Naive thymus-derived CD8-positive, alpha-beta T cell (primary cell): ENCODE measurements at places on chromosomes 4 and X.

GRCh38 chrX:106619797-106620196 lies 8.0 kb downstream of the RADX start:
- H3K4me3 ChIP-seq: no peak overlapping the region
- H3K27me3 ChIP-seq: no peaks in the 10 kb centered on the region
- DNase-seq: no peak
- peaks cover 3% of the 10 kb centered on the region for H3K4me1 ChIP-seq

DNA sequence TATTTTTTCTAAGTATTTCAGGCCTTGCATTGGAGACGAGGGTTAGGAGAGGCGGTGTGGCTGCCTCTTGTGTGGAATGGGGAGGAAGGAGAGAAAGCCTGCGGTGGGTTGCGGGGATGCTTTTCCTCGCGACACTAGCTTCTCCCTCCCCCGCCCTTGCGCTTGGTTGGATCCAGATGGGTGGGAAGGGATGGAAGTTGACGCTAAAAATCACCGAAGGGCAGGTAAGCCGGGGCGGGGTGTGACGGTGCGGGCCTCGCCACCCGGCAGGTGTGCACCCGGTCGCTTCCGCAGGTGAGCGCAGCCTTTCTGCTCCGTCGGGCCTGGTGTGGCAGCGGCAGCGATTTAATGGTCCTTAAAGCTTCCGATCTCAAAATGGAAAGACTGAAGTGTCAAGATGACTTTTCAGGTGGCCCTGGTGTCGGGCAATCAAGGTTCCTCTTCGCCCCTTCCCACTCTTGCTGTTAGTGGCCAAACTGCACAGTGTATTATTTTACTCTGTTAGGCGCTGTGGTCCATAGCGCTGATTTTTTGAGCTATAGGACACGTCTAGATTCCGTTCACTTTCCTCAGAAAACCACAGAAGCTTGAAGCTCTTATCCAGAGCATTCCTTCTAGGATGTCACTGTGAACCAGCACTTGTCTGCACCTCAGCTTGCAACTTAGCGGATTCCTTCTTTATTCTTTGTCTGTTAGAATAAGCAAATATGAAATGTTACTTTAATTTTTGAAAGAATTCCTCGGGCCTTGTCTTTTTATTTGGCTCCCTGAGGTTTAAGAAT lies 765 bp downstream of the ENOPH1 start:
- peak overlapping the region; percentile 98 for H3K27ac ChIP-seq
- H3K27me3 ChIP-seq: no peaks in the 10 kb centered on the region
- peak overlapping the region; percentile 98 for H3K4me3 ChIP-seq
- H3K4me1 ChIP-seq: peaks cover 64% of the 10 kb centered on the region
- peak; percentile 48 for DNase-seq

DNA sequence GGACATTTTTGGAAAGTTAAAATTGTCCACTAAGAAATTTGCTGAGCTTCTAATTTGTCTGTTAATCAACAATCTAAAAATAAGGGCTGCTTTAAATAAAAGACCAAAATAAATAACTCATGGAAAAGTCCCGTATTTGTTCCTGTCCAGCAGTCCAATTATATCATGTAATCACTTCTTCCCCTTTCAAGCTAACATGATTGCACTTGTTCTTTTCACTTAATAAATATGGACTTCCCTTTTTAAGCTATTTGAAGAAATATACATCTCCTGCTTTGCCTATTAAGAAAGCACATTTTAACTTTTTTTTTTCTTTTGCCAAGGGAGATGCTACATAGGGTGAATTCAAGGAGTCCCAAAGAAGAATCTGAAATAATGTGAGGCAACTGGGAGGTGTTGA lies 55.6 kb upstream of the FRAS1 start:
- no peaks in the 10 kb centered on the region for H3K27me3 ChIP-seq
- no peak overlapping the region for H3K4me3 ChIP-seq
- no peak for DNase-seq

- peak overlapping the region; percentile 96 for H3K4me3 ChIP-seq
- no peak for DNase-seq
- H3K27ac ChIP-seq: peak overlapping the region; percentile 98
Observed at GRCh38 chr4:108651014-108651791, 804 bp downstream of the OSTC start.

GRCh38 chr4:164813554-164813953 lies 59.6 kb downstream of the SMIM31 start:
- peaks cover 5% of the 10 kb centered on the region for H3K27me3 ChIP-seq
- DNase-seq: no peak
- H3K4me3 ChIP-seq: no peak overlapping the region
- H3K36me3 ChIP-seq: no peaks in the 10 kb centered on the region
- H3K4me1 ChIP-seq: no peaks in the 10 kb centered on the region
- H3K27ac ChIP-seq: no peak overlapping the region

- H3K36me3 ChIP-seq: no peaks in the 10 kb centered on the region
- H3K27ac ChIP-seq: no peak overlapping the region
- H3K4me3 ChIP-seq: no peak overlapping the region
- H3K4me1 ChIP-seq: no peaks in the 10 kb centered on the region
Observed at GRCh38 chr4:178470996-178471784, 1029.0 kb upstream of the AGA start.

GRCh38 chr4:7418131-7418943 lies 16.4 kb downstream of the PSAPL1 start:
- no peaks in the 10 kb centered on the region for H3K36me3 ChIP-seq
- peak overlapping the region; percentile 61 for H3K27ac ChIP-seq
- peak; percentile 11 for DNase-seq
- H3K4me3 ChIP-seq: no peak overlapping the region
- H3K4me1 ChIP-seq: no peaks in the 10 kb centered on the region

- H3K36me3 ChIP-seq: peaks cover 40% of the 10 kb centered on the region
- H3K4me1 ChIP-seq: no peaks in the 10 kb centered on the region
- no peak overlapping the region for H3K4me3 ChIP-seq
- no peak overlapping the region for H3K27ac ChIP-seq
Observed at GRCh38 chrX:1412551-1413161, 20.7 kb upstream of the SLC25A6 start.

DNA sequence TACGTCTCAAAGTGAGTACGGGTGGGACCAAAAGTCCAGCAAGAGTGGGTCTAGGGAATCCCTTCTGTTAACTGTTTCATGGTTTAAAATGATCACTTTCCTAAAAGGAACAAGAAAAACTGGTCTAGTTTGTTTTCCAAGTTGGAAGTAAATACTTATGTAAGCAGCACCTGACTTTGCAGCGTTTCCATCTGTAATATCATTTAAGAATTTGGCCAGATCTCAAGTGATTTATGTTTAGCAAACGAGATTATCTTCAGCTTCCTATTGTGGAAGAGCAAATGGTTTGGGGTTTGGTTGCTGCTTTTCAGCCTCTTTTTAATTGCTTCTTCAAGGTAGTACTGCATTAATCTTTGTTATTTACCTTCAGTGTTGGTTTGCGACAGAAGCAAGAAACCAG lies 50.4 kb downstream of the FHIP1A start:
- no peaks in the 10 kb centered on the region for H3K36me3 ChIP-seq
- H3K4me3 ChIP-seq: no peak overlapping the region
- no peak for DNase-seq
- H3K27me3 ChIP-seq: peaks cover 19% of the 10 kb centered on the region
- no peak overlapping the region for H3K27ac ChIP-seq
- no peaks in the 10 kb centered on the region for H3K4me1 ChIP-seq

DNA sequence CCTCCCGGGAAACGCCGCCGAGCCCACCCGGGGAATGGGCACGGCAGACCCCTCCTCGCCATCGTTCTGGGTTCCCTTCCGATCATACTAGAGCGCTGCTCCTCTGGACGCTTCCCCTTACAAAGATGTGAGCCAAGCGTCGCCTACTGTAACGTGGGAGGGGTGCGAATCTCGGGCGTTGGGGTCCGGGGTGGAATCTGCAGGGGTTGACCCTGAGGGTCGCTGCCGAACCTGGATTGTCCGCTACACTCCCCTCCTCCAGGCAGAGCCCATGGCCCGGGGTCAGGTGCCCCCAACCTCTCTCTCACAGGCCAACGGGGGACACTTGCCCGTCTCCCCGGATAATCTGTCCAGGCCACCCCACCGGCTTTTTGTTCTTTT lies 13.8 kb downstream of the BCOR start:
- no peaks in the 10 kb centered on the region for H3K27me3 ChIP-seq
- peaks cover 68% of the 10 kb centered on the region for H3K4me1 ChIP-seq
- DNase-seq: no peak
- H3K36me3 ChIP-seq: no peaks in the 10 kb centered on the region
- peak overlapping the region; percentile 78 for H3K4me3 ChIP-seq
- H3K27ac ChIP-seq: peak overlapping the region; percentile 31

DNA sequence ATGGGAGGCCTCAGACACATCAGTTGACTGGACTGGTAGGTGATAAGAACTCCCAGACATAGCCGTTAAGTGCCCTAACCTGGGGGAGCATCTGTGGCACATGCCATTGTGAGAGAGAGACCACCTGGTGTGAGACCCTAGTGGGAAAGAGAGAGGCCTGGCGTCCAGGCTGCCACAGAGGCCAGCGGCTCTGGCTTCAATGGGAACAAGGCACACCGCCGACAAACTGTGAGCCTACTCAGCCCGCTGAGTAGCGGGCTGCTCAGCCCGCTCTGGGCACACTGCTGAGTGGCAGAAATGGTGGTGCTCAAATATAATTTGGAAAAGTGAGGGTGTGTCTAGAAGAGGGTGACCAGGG lies 34.0 kb downstream of the PHKA2 start:
- H3K27me3 ChIP-seq: no peaks in the 10 kb centered on the region
- no peak for DNase-seq
- H3K4me1 ChIP-seq: no peaks in the 10 kb centered on the region
- H3K4me3 ChIP-seq: no peak overlapping the region
- no peak overlapping the region for H3K27ac ChIP-seq

- no peaks in the 10 kb centered on the region for H3K27me3 ChIP-seq
- peaks cover 73% of the 10 kb centered on the region for H3K4me1 ChIP-seq
- peak overlapping the region; percentile 73 for H3K27ac ChIP-seq
- H3K36me3 ChIP-seq: no peaks in the 10 kb centered on the region
- peak overlapping the region; percentile 37 for H3K4me3 ChIP-seq
- DNase-seq: peak; percentile 1
Observed at GRCh38 chr4:14178421-14178820, 550.9 kb upstream of the BOD1L1 start.

- no peaks in the 10 kb centered on the region for H3K27me3 ChIP-seq
- H3K27ac ChIP-seq: no peak overlapping the region
- H3K36me3 ChIP-seq: no peaks in the 10 kb centered on the region
- H3K4me1 ChIP-seq: peaks cover 24% of the 10 kb centered on the region
- H3K4me3 ChIP-seq: no peak overlapping the region
Observed at GRCh38 chrX:49312176-49312575, 8.7 kb downstream of the GAGE10 start.

- DNase-seq: peak; percentile 8
- no peaks in the 10 kb centered on the region for H3K36me3 ChIP-seq
- peaks cover 7% of the 10 kb centered on the region for H3K27me3 ChIP-seq
- no peak overlapping the region for H3K27ac ChIP-seq
Observed at GRCh38 chr4:152735396-152735859, 44.1 kb downstream of the TIGD4 start.

DNA sequence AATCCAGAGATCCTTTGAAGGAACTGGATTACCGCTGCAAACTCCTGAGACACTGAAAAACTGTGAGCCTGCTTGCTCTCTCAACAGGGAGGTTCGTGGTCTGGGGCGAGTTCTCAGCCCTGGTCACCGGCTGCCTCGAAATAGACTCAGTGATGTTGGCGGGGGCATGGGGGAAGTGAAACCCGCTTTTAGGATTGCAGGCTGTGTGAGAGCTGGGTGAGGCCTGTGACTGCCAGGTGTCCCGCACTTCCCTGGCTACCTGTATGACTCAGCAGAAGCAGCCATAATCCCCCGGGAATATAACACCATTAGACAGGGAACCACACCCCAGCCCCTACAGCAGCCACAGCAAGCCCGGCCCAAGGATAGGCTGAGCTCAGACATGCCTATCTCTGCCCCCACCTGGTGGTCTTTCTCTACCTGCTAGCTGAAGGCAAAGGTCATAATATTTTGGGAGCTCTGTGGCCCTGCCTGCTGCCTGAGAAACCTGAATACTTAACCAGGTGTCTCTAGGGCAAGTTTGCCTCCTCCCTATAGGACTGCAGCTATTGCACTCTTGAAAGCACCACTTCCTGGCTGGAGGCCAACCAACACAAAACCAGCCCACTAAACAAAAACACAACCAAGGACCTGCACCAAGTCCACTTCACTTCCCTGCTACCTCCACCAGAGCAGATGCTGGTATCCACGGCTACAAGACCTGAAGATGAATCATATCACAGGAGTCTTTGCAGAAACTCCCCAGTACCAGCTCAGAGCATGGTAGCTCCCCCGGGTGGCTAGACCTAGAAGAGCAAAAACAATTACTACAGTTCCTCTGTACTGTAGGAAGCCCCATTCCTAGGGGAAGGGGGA lies 202.0 kb downstream of the RRAGB start:
- no peak overlapping the region for H3K4me3 ChIP-seq
- DNase-seq: no peak

DNA sequence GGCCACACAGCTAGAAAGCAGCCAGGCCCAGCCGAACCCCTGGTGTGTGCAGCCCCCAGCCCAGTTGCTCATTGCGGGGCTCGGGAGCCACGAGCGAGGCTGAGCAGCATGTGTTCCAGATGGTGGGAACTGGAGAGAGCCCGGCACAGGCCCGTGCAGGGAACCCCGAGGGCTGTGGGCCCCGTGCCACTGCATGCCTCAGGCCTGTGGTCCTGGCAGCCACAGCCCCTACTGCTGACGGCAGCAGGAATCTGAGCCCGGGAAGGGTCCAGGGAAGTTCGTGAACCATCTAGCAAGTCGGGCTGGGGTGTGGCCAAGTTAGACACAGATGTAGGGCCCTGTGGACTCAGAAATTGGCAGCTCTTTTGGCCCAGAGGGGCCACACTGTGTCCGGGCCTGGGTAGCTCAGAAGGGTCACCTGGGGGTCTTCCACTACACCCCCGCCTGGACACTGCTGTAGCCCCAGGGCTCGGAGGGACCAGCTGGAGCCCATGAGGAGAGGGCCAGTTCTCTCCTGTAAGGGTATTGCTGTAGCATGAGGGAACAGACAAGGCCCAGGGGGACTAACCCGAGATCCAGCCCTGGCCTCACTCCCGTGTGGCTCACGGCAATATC lies 12.1 kb downstream of the HTRA3 start:
- H3K27me3 ChIP-seq: no peaks in the 10 kb centered on the region
- H3K4me1 ChIP-seq: peaks cover 7% of the 10 kb centered on the region
- H3K4me3 ChIP-seq: no peak overlapping the region
- no peaks in the 10 kb centered on the region for H3K36me3 ChIP-seq

DNA sequence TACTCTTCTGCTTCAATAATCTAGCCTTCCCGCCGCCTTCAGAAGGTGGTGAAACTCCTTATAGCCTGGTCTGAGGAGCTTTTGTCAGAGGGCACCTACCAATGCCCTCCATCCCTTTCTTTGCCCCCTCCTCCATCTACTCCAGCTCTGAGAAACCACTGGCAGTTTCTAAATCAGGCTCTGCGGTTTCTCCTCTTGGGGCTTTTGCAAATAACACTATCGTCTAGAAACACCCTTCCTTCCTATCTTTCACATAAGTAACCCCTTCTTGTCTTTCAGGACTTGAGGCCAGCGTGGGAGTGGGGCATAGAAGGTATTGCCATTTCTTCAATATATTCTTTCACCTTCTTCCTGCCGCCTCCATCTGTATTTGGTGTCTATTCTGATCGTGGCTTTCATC lies 1.2 kb upstream of the EFHC2 start:
- H3K4me3 ChIP-seq: peak overlapping the region; percentile 93
- H3K27me3 ChIP-seq: no peaks in the 10 kb centered on the region
- no peaks in the 10 kb centered on the region for H3K36me3 ChIP-seq
- DNase-seq: peak; percentile 29
